ENCODE measurements at places on chromosomes 11 and 22. TPM values are rescaled to one million over a fixed set of nuclear protein-coding genes. Genes with fewer than 3 reads are reported as not detected.

Gene SLC35E4
- 9.1 TPM for total RNA-seq

Gene FXYD2
- total RNA-seq = 286 TPM

DNA sequence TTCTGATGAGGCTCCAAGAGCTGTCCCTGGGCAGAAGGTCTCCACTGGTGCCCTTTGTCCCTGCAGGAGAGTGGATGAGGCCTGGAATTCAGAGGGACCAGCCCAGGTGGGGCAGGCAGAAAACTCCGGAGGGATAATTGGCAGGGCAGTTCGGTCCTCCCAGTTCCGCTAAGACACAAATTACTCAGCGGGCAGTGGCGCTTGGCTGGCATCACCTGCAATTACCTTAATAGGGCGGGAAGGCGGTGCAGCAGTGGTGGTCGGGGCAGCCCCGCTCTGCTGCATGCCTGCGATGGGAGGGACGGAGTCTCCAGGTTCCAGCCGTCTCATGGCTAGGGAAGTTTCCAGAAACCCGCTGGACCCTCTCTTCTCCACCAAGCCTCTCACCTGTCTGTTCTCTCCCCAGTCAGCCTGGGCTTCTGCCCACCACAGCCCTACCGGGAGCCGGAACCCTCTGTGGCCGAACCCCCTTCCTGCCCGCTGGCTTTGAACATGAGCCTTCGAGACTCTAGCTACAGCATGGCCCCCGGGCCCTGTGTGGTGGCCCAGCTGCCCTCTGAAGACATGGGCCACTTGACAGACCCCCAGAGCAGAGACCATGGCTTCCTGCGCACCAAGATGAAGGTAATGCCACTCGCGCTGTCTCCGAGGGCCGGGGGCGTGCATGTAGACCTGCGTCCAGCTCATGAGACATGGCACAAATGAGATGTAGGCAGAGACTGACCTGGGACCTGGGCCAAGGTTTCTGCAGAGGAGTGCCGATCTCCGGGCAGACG is 7.0 kb downstream of the OVOL1 start:
- no peak for DNase-seq

Gene MMP27
- total RNA-seq = not detected

DNA sequence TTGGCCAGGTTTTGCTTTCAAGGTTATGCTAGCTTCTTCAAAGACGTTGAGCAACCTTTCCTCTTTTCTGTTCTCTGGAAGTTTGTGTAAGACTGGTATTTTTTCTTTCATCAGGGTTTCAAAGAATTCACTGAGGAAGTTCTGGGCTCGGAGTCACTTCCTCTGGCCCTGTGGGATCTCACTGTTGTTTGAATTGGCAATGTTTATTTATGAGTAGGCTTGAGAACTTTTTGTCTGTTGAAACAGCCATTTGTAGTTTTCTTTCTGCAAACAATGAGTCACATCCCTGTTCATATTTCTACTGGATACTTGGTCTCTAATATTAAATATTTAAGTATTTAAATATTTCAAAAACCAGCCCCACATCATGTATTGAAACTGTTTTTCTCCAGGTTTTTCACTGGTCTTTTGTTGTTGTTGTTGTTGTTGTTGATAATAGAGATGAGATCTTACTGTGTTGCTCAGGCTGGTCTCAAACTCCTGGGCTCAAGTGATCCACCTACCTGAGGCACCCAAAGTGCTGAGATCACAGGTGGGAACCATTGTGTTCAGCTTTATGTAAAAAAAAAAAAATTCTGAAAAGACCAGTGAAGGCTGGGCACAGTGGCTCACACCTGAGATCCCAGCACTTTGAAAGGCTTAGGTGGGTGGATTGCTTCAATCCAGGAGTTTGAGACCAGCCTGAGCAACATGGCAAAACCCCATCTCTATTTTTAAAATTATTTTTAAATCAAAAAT is 26.9 kb downstream of the SUSD2 start:
- DNase-seq = peak; percentile 67

DNA sequence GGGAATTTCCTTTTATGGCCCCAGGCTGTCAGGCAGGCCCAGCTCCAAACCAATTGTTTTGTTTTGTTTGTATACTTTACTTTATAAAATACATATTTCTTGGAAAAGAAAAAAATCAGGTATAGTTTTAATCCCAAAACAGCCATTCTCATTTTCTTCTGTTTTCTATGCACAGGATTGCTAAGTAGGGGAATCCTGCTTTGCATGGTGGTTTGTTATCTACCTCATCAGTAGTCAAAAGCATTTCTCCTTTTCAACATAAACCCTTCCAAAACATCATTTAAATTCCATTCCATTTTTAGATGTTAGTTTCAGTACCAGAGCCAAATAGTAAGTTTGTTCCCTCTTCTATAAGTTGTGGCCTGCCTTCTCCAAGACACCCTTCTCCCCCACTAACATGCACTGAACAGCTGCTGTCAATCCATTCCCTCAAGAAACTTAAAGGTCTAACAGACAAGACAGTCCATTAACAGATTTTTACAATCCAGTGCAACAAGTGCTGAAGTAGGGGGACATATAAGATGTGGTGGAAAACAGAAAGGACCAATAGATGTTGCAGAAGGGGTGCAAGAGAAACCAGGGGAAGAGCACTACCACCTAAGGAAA is 3.7 kb downstream of the ILK start:
- no peak for DNase-seq

Gene OR8B4
- total RNA-seq = not detected

DNA sequence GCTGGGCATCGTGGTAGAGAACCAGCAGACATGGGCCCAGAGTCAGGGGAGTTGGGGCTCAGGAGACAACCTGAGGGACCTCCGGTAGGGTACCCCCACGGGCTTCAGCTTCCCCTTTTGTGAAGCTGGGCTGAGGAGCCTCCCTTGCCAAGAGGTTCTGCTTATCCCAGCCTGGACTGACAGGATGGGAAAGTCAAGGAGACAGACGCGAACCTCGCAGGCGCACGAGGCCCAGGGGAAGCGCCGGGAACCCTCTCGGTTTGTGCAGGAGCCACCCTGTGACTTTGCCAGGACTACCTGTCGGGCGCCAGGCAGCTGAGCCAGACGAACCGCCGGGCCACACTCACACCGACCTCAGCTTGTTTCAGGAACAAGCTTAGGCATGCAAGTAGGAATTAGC is 566.1 kb downstream of the BRD1 start:
- DNase-seq = no peak

Gene OR52I1
- not detected for total RNA-seq

Gene PGM2L1
- 10.3 TPM for total RNA-seq

Gene PTPN5
- 0.07 TPM for total RNA-seq

GRCh38 chr22:28034760-28035401 is 115.8 kb upstream of the PITPNB start:
- no peak for DNase-seq

Gene ACR
- total RNA-seq = not detected

Gene APOL1
- 7.2 TPM for total RNA-seq

GRCh38 chr11:38491986-38492385 is 1894.0 kb upstream of the RAG2 start:
- DNase-seq = no peak

DNA sequence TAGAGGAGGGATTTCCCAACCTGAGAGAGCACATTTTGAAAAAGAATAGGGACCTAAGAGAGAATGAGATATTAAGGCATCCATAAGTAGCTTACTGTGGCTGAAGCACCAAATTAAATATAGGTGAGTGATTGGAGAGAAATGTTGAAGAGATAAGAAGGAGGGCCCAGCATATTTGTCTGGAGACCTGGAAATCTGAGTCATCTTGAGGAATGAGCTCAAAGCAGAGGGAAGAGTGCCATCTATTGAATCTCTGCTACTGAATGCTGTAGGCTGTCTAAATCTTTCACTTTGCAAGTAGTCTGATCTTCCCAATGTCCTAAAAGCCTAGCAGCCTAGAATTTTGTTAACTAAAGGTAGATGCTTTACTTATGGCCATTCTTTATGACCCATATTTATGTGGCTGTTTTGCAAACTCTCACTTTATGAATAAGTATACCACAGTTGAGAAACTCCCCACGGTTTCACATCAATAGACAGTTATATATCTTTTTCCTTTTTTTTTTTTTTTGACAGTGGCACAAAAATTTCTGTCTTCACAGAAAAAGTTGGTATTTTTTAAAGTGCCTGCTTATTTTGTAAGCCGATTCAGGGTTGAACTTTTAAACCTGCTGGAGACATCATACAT is 2093.5 kb downstream of the LRRC4C start:
- DNase-seq = peak; percentile 15

DNA sequence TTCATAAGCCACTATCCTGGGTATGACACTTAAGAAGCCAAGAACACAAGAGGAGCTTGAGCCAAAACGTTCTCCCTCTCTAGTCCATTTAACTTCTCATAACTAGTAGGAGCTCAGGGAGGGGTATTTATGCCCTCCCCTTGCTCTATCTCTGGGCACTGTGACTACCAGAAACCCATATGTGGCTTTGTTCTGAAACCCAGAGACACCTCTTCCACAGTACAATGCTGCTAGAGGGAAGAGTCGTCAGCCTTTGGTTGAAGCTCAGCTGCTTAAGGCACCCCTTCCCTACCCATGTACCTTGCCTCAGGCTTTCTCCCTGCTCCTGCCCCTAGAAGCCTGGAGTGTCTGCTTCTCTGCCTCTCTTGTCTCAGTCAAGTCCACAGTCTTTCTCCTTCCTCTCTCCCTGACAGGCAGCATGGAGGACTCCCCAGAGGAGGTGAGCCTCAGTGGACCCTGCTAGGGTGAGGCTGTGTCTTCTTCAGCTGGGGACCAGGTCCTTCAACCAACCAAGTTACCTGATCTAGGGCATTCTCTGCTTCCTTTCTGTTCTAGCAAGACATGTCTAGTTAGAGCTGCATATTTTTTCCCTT is 23.1 kb upstream of the USP47 start:
- DNase-seq = no peak

- DNase-seq = no peak
These were observed 14.1 kb downstream of the TNKS1BP1 start for GRCh38 chr11:57310630-57311086.
